ENCODE measurements at places on chromosomes 11 and 22.

DNA sequence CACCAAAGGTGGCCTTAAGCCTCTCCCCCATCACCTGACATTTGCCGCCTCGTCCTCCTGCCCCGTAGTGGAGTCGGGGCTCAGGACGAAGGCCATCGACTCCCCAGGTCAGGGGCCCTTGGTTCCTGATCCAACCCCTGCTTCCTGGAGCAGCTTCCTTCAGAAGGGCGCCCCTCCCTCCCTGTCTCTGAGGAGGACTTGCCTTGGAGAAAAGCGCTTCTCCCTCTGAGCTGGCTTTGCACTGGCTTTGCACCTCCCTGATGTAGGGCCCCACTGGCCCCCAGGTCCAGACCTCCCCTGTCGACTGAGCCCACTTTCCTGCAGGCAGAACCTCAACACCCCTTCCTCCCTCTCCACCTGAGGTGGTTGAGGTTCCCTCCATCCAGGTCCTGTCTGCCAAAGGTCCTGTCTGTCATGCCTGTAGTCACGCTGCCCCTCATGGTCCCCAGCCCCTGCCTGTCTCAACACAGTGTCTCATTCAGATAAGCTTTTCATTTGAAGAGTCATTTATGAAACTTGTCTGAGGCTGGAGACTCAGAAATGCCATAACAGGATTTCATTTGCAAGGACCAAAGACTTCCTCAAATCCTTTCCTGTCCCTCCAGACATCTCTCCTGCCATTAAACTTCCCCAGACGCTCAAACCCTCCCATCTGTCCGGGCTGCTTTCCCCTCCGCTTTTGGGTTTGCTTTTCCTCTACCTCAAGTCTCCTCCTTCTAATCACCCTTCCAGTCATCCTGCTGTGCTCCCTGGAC, 78.4 kb downstream of the MYO7A start:
- no peaks in the 10 kb centered on the region for H3K27me3 ChIP-seq
- no peak for DNase-seq
- no peak overlapping the region for H3K27ac ChIP-seq
- H3K4me1 ChIP-seq: no peaks in the 10 kb centered on the region

DNA sequence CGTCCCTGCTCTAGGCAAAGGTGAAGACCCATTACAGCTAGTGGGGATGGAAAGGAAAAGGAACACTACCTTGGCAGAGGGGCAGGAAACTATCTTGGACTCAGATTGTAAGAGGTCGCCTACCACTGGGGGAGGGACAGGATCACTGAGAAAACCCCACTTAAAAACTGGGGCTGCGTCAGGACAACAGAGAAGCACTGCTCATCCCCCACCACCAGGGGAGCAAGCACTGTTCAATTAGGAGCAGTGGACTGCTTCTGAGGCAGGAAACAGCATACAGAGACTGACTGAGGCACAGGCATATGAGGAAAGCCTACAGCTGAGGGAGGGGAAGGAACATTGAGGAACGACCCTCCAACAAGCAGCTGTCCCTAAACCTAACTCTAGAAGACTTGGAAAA, 20.8 kb upstream of the DLAT start:
- no peak overlapping the region for H3K27ac ChIP-seq
- H3K27me3 ChIP-seq: no peaks in the 10 kb centered on the region

DNA sequence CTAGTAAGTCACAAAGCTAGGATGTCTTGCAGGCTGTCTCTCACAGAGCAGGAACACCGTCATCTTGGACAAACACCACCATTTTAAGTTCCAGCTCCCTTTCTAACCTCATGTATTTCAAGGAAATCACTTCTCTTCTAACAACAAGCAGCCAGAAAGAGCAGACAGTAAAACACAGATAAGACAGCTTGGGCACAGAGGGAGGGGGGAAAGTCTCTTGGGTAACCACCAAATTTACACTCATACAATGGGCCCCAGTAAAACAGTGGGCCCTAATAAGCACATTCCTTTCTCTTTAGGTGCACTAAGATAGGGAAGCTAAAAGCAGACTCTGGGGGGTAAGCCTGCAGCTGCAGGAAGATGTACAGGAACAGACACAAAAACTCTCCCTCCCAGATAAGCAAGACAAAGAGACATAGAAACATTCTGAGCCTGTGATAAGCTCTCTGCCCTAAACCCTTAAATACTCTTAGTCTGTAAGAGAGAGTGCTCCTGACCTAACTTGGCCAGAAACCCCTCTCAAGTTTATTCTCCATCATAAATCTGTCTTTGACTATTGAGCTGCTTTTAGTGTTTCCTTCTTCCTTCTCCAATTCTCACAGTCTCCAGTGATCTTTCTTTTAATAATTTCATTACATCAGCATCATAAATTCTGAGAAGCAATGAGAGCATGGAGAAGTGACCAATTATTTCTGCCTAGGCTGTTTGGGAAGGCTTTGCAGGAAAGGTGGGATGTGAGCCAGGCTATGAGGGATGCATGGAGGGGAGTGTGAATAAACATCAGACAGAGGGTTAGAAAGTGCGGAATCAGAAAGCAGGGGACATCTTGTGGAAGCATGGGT, 7.4 kb downstream of the OR10D3 start:
- no peak overlapping the region for H3K27ac ChIP-seq
- no peak overlapping the region for H3K4me3 ChIP-seq
- DNase-seq: no peak

GRCh38 chr11:92776676-92777075, 192.8 kb upstream of the MTNR1B start:
- H3K36me3 ChIP-seq: no peaks in the 10 kb centered on the region
- no peak overlapping the region for H3K27ac ChIP-seq
- H3K27me3 ChIP-seq: no peaks in the 10 kb centered on the region
- no peak for DNase-seq
- no peak overlapping the region for H3K4me3 ChIP-seq

DNA sequence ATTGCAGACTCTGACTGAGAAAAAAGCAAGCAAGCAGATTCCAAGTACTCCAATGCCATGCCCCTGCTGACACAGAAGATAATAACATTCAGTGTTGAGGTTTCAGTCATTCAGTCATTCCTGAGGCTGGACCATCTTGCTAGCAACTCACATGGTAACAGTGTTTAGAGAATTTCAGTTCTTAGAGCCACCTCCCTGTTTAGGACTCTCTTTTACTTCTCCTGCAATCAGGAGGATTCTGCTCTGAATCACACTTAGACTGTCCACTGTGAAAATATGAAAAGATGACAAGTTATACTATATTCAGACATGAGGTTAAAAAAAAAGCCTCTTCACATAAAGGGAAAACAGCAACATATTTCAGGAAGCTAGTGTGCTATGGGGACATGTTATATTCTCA, 183.9 kb upstream of the CTSC start:
- H3K27me3 ChIP-seq: no peaks in the 10 kb centered on the region
- H3K36me3 ChIP-seq: no peaks in the 10 kb centered on the region
- H3K4me1 ChIP-seq: no peaks in the 10 kb centered on the region
- no peak overlapping the region for H3K27ac ChIP-seq
- DNase-seq: no peak
- no peak overlapping the region for H3K4me3 ChIP-seq

- H3K4me1 ChIP-seq: peaks cover 7% of the 10 kb centered on the region
- DNase-seq: no peak
- no peaks in the 10 kb centered on the region for H3K36me3 ChIP-seq
- H3K27me3 ChIP-seq: no peaks in the 10 kb centered on the region
- H3K27ac ChIP-seq: no peak overlapping the region
- no peak overlapping the region for H3K4me3 ChIP-seq
These were observed 222.6 kb downstream of the LARGE1 start for GRCh38 chr22:33697640-33698039.

DNA sequence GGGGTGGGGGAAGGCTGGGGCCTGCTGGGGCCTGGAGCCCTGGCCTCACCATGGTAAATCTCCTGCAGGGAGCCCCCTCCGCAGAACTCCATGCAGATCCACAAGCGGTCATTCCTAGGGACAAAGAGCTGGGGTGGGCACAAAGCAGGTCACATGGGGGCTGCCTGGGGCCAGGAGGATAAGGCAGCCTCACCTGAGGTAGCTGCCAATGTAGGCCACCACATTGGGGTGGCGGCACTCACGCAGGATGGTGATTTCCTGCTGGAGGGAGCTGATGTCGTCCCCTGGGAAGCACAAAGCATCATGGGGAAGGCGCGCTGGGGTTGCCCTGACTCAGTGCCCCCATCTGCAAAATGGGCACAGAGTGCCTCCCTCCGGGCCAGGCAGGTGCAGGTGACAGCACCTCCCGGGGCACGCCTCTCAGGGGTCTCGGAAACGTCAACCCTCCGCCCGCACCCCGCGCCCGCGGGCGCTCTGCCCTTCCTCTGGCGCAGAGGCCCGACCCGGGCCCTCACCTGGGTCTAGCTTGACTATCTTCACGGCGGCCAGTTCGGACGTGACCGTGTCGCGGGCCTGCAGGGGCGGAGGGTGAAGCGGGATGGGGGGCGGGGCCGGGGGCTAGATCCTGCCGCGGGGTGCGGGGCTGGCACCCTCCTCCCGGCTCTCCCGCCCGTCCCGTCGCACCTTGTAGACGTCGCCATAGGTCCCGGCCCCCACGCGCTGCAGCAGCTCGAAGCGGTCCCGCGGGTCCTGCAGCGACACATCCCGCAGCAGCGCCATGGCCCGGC, 450 bp downstream of the MAP4K2 start:
- H3K36me3 ChIP-seq: no peaks in the 10 kb centered on the region
- no peaks in the 10 kb centered on the region for H3K27me3 ChIP-seq
- peak overlapping the region; percentile 72 for H3K4me3 ChIP-seq
- peak overlapping the region; percentile 94 for H3K27ac ChIP-seq
- no peaks in the 10 kb centered on the region for H3K4me1 ChIP-seq

DNA sequence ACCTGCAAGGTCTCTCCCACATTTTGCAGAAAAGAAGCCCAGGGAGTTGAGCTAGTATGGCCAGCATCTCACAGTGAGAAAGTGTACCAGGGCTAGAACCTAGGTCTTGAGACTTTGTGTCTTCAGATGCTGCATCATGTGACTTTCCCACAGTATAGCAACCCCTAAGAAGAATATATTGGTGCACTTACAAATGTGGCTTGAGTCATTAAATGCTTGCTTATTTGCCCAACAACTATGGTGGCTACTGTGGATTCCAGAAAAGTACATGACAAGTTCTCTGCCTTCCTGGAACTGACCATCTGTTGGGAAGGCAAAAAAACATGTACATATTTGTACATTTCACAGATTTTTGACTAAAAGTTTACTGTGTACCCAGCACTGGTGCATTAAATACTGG, 55.0 kb downstream of the POLD3 start:
- H3K27me3 ChIP-seq: no peaks in the 10 kb centered on the region
- no peak overlapping the region for H3K4me3 ChIP-seq
- H3K36me3 ChIP-seq: no peaks in the 10 kb centered on the region
- H3K4me1 ChIP-seq: no peaks in the 10 kb centered on the region
- no peak for DNase-seq
- H3K27ac ChIP-seq: no peak overlapping the region

- no peak overlapping the region for H3K4me3 ChIP-seq
- DNase-seq: no peak
- no peaks in the 10 kb centered on the region for H3K27me3 ChIP-seq
- H3K4me1 ChIP-seq: no peaks in the 10 kb centered on the region
- peaks cover 79% of the 10 kb centered on the region for H3K36me3 ChIP-seq
- no peak overlapping the region for H3K27ac ChIP-seq
These were observed 31.0 kb downstream of the TSG101 start for GRCh38 chr11:18495703-18496102.

DNA sequence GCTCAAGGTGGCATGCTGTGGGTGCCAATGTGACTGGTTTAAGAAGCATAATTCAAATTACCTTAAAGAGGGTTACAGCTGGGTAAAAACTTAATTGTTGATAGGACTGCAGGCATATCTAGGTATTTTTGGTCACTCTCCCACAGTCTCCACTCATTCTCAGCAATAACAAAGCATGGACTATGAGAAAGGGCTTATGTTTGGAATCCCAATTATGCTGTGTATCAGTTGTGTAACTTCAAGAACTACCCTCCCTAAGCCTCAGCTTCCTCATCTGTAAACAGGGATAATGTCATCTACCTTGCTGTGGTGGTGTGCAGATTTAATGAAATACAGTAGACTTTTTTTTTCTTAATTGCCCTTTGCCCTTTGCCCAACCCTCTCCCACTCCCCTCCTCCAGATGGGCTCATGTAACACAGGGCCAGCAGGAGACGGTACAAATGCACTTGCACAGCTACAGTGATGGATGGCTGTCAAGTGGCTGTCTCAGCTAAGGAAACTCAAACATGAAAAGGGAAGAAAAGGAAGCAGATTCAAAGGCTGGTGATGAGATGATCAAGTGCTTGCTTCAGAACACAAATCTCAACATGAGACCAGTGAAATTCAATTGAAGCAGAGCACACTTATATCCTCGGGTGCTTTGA, 37.6 kb downstream of the MAP6 start:
- H3K4me1 ChIP-seq: no peaks in the 10 kb centered on the region
- no peaks in the 10 kb centered on the region for H3K36me3 ChIP-seq

DNA sequence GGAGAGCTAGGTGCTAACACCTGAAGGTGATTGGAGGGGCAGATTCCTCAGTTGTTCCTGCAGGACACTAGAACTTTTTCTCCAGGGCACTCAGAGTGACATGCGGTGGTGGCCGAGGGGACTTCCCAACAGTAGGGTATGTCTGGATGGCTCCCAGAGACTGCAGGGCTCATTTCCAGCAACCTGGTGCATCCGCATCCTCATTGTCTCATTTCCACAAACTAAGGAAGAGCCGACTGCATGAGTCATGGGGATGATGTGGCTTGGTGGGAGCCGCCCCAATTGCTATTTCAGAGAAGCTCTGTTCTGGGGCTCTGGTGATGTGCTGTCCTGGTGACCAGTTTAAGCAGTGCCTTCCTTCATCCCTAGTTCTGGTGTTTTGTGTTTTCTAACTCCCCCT, 2.8 kb upstream of the ROBO4 start:
- H3K4me1 ChIP-seq: peaks cover 7% of the 10 kb centered on the region
- DNase-seq: peak; percentile 71
- H3K4me3 ChIP-seq: no peak overlapping the region
- no peak overlapping the region for H3K27ac ChIP-seq
- H3K27me3 ChIP-seq: no peaks in the 10 kb centered on the region

DNA sequence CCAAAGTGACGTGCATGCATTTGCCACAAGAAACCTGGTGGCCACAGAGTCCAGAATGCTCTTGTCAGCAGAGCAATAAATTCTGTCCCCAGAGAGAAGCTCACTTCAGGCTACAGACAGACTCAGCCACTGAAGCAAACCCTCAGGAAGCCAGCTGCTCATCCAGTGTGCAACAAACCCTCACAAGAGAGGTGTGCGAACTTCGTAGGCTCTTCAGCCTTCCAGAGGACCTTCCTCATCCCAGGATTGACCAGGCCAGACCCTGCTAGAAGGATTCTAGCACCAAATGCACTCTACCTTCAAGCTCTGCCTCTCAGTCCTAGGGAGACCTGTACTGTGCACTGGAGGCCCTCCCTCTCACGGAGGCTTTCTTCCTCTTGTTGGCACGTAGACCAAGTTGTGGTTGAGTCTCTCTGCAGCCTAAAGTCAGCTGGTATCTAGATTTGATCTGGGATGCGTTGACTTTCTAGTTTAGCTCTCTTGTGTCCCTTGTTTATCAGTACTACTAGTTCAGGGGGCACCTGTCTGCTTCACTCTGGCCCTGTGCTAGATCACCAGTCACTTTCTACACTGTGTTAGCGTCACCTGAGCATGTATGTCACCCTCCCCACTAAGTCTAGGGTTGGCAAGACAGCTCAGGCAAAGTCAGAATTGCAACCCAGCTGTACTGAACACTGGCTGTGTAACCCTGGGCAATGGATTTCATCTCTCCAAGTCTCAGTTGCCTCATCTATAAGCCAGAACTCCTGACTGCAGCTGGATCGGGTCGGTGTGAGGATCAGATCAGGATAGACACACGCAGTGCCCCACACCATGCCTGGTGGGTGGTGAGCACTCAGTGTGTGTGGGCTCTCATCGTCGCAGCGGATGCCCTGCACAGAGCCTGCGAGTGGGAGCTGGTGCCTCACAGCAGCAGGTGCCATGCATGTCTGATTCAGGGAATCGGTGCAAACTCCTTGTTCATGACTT, 22.1 kb upstream of the TMPRSS13 start:
- no peaks in the 10 kb centered on the region for H3K27me3 ChIP-seq
- peaks cover 8% of the 10 kb centered on the region for H3K4me1 ChIP-seq
- no peak overlapping the region for H3K4me3 ChIP-seq
- DNase-seq: no peak
